ENCODE measurements at places on chromosomes 12 and 14. TPM values are rescaled to one million over a fixed set of nuclear protein-coding genes. Genes with fewer than 3 reads are reported as not detected.

DNA sequence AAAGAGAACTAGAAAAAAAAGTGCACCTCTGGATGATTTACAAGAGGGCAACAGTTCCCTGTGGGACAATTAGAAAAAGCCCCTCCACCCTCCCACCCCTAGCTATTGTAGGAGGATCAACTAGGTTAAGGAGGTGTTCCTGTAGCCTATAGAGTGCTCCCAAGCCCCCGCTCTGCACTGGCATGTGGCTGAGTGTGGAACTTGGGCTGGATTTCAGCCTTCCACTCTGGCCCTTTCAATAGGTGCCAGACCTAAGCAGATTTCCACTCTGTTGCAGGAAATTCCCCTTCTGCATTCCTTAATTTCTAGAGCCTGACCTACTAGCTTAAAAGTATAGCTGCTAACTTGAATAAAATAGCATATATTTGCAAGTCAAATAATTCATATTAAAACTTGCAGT lies 2.8 kb downstream of the NFATC4 start:
- peaks cover 4% of the 10 kb centered on the region for H3K4me1 ChIP-seq
- H3K27ac ChIP-seq = no peak overlapping the region
- no peak for DNase-seq
- no peaks in the 10 kb centered on the region for H3K27me3 ChIP-seq
- no peak overlapping the region for H3K4me3 ChIP-seq
- no peaks in the 10 kb centered on the region for H3K36me3 ChIP-seq

GRCh38 chr12:94699801-94700200 lies 49.4 kb upstream of the TMCC3 start:
- no peak overlapping the region for H3K4me3 ChIP-seq
- no peaks in the 10 kb centered on the region for H3K36me3 ChIP-seq
- no peaks in the 10 kb centered on the region for H3K27me3 ChIP-seq
- H3K27ac ChIP-seq = no peak overlapping the region

- no peaks in the 10 kb centered on the region for H3K36me3 ChIP-seq
- DNase-seq = no peak
- H3K27ac ChIP-seq = no peak within 1 kb of the TSS
- H3K4me1 ChIP-seq = no peaks in the 10 kb centered on the region
- H3K4me3 ChIP-seq = no peak within 1 kb of the TSS
- H3K27me3 ChIP-seq = no peaks in the 10 kb centered on the region
These were observed at the start of gene TCL1B for GRCh38 chr14:95685978-95686922. Gene TCL1B (plus strand): TSS chr14:95686426. CDS start chr14:95686468, 42 bp downstream.

DNA sequence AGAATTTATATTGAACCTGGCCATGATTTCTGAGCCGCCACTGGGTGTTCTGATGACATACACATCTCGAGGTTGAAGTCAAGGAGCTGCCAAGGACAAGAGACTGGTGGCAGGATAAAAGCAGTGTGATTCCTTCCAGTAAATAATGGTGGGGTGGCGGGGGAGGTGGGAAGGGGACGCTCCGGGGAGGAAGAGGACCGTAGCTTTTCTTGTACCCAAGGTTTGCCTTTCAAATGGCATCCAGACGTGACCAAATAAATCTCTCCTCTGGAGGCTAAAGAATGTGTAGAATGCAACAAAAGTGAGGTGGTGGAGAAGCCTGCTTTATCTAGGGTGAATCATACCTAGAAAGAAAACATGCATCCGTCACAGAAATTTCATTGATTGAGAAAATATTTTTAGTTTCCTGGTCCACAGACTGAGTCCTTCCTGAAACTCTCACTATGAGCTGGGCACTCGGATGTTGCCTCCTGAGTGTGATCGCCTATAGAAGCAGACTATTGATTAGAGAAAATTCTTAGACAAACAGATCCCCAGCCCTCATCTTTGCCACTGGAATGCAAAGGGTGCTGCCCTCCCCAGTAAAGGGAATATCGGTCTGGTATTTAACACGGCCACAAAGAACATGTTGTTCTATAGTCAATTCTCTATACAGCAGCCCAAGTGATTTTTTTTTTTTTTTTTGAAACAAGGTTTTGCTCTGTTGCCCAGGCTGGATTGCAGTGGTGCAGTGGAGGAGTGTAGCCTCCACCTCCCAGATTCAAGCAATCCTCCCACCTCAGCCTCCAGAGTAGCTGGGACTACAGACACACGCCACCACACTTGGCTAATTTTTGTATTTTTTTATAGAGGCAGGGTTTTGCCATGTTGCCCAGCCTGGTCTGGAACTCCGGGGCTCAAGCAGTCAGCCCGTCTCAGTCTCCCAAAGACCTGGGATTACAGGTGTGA lies 112.1 kb downstream of the DPF3 start:
- no peaks in the 10 kb centered on the region for H3K36me3 ChIP-seq
- H3K27ac ChIP-seq = no peak overlapping the region
- peaks cover 3% of the 10 kb centered on the region for H3K4me1 ChIP-seq
- H3K27me3 ChIP-seq = no peaks in the 10 kb centered on the region
- no peak overlapping the region for H3K4me3 ChIP-seq
- DNase-seq = no peak

KCNH3 gene
- 5.6 TPM for total RNA-seq

- no peaks in the 10 kb centered on the region for H3K36me3 ChIP-seq
- H3K4me1 ChIP-seq = no peaks in the 10 kb centered on the region
These were observed 28.8 kb downstream of the SCARB1 start for GRCh38 chr12:124834822-124835221.

DNA sequence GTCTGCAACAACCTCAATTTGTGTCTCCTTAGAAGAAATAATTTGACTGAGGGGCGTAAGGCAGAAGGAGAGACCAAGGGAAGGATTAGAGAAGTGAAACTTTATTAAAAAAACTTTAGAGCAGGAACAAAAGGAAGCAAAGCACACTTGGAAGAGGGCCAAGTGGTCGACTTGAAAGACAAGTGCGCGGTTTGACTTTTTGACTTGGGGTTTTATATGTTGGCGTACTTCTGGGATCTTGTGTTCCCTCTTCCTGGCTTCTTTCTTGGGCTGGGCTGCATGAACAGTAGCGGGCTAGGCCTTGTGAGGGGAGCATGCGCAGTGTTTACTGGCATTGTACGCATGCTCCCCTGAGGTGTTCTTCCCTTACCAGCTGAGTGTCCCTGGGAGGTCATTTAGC lies 369.3 kb upstream of the DCN start:
- H3K27me3 ChIP-seq = peaks cover 9% of the 10 kb centered on the region
- H3K4me3 ChIP-seq = no peak overlapping the region
- H3K4me1 ChIP-seq = no peaks in the 10 kb centered on the region
- H3K36me3 ChIP-seq = no peaks in the 10 kb centered on the region
- H3K27ac ChIP-seq = no peak overlapping the region
- no peak for DNase-seq

KNTC1 gene
- total RNA-seq = 35.7 TPM

TOX4 gene
- total RNA-seq = 77.8 TPM

DNA sequence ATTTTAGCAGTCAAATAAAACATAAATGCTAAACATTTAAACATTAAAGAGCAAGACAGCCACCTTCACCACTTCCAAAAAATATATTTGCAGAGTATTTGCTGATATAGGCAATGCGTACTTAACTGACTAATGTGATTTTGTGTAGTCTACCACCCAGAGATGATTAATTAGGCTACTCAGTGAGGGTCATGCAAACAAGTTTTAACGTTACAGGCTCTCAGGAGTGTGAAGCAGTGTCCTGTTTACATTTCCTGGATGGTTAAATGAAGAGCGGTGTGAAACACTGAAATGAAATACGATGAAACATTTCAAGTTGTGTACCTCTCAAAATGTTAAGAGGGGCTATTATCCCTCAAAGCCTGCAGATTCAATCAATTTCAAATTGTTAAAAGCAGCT lies 165.8 kb upstream of the LRIG3 start:
- H3K27ac ChIP-seq = no peak overlapping the region
- DNase-seq = no peak

- no peaks in the 10 kb centered on the region for H3K36me3 ChIP-seq
- DNase-seq = no peak
- H3K4me3 ChIP-seq = no peak overlapping the region
- H3K27ac ChIP-seq = no peak overlapping the region
- H3K4me1 ChIP-seq = no peaks in the 10 kb centered on the region
These were observed 191.6 kb downstream of the DICER1 start for GRCh38 chr14:94965551-94966313.
